Stimulated activated CD4-positive, alpha-beta T cell treated with anti-CD3 and anti-CD28 coated beads, TNF-alpha, amount 100 ng/mL, for 48 hours (primary cell): ENCODE measurements at places on chromosomes 5 and 9.

GRCh38 chr5:144549580-144549979 lies 378.9 kb downstream of the KCTD16 start:
- no peak for DNase-seq

DNA sequence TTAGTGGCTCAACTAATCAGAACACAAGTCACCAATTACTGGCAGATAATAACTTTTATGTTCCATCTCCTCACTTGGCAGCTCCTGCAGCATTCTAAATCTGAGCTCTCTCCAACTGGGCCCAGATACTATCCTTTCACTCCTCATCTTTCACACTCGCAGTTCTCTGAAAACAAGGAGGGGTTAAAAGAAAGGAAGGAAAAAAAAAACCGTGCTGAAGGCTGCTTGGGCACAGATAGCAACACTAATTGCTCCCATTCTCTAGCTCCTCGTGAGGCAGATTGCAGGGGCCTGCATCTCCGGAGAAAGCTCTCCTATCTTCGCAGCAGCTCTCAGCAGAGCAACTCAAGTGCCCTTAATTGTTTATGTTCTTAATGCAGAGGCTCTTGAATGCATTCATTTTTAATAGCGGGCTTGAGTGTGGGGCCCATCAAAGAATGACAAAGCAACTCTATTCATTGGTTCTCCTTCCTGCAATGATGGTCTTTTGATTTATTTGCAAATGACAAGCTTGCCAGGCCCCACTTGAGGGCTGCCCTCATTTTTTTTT lies 23.9 kb downstream of the TLE1 start:
- DNase-seq, result no peak

DNA sequence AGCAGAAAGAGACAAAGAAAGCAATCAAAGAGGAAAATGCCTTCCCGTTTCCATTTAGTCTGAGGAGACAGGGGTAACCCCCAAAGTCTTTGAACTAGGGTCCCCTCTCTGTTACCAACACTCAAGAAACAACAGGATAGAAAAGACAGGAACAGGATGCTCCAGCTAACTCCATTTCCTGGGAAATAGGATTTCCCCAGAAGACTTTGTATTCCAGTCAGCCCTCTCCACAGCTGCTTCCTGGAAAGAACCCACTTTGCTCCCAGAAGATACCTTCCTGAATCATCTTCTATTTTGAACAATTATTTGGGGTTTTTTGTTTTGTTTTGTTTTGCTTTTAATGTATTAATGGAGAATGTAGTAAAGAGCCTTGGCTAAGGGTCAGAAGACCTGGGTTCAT lies 56.0 kb downstream of the KLHL3 start:
- DNase-seq, result no peak

- DNase-seq, result no peak
Measured at GRCh38 chr5:179289756-179290385, 55.4 kb downstream of the ADAMTS2 start.

DNA sequence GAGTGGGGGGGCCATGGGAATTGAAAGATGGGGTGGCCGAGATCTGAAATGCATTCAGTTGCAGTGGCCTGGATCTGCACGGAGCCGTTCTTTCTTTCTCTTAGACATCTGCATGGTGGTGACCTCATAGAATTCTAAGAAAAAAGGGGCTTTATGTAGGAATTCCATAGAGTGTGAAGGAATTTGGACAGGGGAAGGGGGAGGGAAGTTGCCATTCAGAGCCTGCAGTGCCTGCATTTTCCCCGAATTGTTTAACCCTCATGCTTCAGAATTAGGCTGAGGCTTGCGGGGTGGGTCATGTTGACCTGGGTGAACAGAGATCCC lies 4.9 kb downstream of the NEK6 start:
- DNase-seq, result no peak

GRCh38 chr5:177426566-177427210 lies at the start of gene GRK6:
Gene GRK6, plus strand, starts transcription at chr5:177426676. Its CDS starts 170 bp downstream, at chr5:177426846.
- DNase-seq, result no peak

GRCh38 chr9:120668399-120668798 lies 45.9 kb downstream of the MEGF9 start:
- no peak for DNase-seq

DNA sequence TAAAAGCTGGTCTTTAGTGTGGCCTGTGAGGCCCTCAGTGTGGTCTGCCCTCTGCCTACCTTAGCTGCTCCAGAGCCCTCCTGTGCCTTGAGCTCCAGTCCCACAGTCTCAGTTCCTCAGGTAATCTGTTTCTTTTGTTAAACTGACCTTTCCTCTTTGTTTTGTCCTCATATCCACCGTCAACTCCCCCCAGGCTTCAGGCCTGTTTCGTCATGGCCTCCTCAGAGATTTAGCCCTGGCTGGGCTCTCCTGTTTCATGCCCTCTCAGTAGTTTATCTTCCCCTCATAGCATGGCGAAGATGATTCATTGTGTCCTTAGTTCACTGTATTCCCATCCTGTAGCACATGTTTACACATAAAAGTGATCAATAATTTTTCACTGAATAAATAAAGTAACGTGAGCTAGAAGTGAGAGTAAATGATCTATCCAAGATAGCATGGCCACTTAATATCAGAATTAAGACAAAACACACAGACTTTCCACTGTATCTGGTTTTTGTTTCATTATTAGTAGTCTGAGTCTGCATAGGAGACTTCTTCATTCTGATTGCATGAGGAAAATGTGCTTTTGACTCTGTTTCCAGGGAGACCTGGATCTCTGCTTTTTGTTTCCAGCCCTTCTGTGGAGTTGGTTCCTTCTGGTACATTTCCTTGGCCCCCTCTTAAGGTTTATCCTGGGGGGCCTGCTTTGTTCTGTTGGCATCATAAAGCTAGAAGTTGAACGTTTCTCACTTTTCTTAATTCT lies 70.5 kb downstream of the SNX24 start:
- no peak for DNase-seq

DNA sequence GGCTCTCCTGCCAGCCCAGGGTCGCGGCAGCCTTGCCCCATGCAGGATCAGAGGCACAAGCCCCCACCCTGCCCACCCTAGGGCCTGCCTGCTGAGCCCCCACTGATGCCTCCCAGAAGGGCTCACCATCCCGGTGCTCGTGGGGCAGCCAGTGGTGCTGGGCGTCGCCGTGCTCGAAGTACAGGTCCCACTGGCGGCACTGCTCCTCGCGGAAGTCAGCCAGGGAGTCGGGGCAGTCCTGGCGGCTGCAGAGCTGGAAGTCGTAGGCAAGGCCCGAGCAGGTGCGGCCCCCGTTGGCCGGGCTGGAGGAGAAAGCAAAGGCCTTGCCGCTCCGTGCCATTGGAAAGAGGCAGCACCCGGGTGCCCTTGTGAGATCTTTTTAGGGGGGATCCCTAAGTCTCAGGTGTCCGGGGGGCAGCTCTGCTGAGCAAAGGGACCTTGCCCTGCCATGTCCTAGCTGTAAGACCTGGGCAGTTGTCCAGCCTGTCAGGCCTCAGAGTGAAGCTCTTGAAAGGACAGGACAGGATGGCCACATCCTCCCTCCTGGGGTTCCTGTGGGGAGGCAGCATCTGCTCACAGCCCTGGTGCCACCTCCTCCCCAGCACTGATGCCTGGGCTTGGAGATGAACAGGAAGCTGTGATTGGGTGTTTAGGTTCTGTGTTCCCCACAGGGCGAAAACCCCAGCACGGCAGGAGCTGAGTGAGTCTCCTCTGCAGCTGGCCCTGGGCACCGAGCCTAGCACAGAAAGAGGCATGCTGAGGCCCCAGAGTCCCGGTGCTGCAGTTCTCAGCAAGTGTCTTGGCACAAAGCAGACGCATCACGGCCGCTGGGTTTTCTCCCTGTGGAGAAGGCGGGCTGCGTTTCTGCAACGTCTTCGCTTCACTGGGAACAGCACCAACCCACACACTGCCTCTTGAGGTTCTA lies 77.7 kb downstream of the ZNF354C start:
- DNase-seq, result no peak

DNA sequence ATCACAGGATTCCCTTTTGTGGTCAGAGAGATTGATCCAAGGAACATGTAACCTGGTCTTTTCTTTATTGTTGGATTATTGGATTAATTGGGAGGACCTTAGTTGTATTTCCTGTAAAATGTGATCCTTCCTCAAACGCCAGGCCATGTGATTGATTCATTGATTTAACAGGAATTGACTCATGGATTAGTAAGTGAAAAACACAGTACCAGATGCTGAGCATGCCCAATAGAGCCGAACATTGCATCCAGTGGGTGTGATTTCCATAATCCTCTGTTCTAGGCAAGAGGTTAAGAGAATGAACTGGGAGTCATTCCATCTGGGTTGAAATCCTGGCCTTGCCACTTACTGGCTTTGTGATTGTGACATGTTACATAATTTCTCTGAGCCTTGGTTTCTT lies 522.3 kb downstream of the MAT2B start:
- DNase-seq, result no peak

DNA sequence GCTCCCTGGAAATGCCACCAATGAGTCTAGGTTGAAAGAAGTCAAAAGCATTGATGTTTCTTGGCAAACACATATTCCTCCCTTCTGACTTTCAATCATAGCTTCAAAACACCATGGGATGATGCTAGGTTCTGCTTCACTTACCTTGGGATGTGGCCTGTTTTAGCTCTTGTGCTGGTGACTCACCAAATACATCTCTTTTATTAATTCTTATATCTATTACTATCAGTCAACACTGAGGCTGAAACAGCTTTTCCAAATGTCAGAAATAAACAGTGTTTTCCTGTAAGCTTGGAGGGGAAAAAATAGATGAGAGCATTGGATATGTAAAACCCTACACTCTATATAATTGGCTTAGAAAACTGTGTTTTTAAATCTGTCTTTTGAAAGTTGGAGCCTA lies 245.4 kb upstream of the NREP start:
- no peak for DNase-seq

DNA sequence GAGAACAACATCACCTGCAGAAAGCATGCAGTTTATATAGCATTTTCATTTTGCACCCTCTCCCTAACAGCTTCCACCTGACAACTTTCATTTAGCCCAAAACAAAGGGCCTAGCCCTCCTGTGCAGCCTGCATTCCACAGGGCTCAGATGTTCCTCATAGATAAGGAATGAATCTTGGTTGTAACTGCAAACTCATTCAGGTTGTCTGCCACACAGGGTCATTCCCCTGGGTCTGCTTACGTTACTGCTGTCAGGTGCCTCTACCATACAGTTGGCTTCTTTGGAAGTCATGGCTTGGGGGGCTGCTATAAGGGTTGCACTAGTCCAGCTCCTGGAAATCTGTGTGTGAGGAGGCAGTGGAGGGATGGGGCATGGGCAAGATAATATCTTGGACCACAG lies 2.7 kb upstream of the DCP2 start:
- no peak for DNase-seq

DNA sequence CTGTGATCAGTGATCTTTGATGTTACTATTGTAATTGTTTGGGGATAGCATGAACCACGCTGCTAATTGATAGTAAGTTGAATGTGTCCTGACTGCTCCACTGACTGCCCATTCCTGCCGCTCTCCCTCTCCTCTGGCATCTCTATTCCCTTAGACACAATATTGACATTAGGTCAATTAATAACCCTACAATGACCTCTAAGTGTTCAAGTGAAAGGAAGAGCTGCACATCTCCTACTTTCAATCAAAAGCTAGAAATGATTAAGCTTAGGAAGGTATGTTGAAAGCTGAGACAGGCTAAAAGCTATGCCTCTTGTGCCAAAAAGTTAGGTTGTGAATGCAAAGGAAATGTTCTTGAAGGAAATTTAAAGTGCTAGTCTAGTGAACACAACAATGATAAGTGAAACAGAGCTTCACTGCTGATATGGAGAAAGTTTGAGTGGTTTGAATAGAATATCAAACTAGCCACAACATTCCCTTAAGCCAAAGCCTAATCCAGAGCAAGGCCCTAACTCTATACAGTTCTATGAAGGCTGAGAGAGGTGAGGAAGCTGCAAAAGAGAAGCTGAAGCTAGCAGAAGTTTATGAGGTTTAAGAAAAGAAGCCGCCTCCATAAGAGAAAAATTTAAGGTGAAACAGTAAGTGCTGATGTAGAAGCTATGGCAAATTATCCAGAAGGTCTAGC lies 12.9 kb downstream of the CLINT1 start:
- DNase-seq, result no peak

GRCh38 chr5:151740958-151741373 lies 17.5 kb downstream of the ATOX1 start:
- no peak for DNase-seq

DNA sequence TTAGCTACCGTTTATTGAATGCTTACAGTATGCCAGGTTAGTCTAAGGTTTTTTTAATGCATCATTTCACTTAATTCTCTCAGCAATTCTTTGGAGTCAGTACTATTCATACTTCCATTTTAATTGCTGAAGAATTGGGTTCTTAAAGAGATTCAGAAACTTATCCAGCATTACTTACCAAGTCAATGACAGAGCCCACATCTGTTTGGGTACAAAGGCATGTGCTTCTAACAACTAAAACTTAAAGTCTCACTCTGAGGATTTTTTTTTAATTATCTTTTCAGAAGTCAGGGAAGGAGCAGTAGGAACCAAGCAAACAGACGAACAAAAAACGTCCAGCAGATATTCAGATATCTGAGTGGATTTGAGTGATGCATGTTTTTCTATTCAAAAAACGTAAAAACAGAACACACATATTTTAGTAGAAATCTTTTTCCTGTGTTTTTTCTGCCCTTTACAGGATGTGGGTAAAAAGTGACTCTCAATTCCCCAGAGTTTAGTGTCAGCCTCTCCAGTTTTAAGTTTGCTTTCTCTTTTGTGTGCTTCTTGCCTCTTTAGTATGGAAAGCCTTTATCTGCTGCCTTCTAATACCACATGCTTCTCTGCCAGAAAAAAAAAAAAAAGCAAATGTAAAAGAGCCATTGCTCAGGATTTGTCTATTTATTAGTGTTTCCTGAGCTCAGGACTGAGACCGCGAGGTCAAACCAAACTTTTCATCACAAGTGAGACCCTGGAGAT lies 118.0 kb downstream of the PRKACG start:
- no peak for DNase-seq

GRCh38 chr5:31427013-31427723 lies 104.7 kb downstream of the DROSHA start:
- no peak for DNase-seq

GRCh38 chr9:93900971-93901861 lies 53.9 kb downstream of the BARX1 start:
- DNase-seq, result no peak

- DNase-seq, result no peak
Measured at GRCh38 chr5:124761010-124761409, 14.6 kb upstream of the ZNF608 start.

DNA sequence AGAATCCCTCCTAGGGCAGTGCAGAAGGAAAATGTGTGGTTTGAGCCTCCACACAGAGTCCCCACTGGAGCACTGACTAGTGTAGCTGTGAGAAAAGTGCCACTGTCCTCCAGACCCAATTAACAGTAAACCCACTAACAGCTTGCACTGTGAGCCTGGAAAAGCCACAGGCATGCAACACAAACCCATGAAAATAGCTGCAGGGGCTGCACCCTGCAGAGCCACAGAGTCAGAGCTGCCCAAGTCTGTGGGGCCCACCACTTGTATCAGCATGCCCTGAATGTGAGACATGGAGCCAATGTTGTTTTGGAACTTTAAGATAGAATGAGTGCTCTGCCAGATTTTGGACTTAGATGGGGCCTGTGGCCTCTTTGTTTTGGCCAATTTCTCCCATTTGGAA lies 119.8 kb upstream of the CDH9 start:
- no peak for DNase-seq
